Trophoblast cell (in vitro differentiated cells and primary cell): ENCODE measurements at places on chromosomes 16 and 17.

DNA sequence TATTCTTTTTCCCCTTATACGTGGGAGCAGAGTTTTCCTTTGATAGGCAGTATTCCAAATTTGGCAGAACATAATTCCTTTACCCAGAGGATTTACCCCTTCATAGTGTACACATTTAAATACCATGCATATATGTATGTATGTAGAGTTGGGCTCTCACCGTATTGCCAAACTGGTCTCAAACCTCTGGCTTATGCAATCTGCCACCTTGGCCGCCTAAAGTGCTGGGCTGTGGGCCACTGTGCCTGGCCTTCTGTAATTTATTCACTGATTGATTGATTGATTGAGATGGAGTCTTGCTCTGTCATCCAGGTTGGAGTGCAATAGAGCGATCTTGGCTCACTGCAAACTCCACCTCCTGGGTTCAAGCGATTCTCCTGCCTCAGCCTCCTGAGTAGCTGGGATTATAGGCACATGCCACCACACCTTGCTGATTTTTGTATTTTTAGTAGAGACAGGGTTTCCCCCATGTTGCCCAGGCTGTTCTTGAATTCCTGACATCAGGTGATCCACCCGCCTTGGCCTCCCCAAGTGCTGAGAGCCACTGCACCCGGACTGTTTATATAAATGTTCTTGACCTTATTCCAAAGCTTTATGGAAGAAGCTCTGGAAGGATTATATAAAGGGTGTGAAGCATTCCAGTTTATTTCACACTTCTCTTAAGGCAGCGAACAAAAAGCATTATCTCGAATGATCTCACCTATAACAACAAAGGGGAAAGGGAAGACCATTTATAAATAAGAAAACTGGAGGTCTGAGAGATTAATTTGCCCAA, 14.9 kb downstream of the GLG1 start:
- no peak for DNase-seq

DNA sequence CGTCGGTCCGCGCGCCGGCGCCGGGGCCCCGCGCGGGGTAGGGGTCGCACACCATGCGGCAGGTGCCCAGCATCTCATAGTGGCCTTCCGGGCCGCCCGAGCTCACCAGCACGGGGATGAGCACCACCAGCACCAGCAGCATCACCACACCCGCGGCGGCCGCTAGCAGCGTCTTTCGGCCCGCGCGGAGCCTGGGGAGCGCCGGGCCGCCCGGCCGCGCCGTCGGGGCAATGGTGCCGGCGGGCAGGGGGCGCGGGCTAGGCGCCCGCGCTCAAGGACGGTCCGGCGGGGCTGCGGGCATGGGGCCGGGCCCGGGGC, 237 bp downstream of the C1QL1 start:
- DNase-seq = no peak

GRCh38 chr17:72624226-72624625, 468.3 kb downstream of the SLC39A11 start:
- no peak for DNase-seq

DNA sequence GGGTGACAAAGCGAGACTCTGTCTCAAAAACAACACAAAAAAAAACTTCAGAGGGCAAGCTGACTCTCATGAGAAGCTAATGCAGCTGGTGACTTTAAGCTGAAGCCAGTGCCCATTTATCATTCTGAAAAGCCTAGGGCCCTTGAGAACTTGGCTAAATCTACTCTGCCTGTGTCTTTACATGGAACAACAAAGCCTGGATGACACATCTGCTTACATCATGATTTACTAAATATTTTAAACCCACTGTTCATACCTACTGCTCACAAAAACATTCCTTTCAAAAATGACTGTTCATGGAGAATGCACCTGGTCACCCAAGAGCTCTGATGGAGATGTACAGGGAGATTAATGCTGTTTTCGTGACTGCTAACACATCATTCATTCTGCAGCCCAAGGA, 6.1 kb upstream of the ALOX12 start:
- no peak for DNase-seq

DNA sequence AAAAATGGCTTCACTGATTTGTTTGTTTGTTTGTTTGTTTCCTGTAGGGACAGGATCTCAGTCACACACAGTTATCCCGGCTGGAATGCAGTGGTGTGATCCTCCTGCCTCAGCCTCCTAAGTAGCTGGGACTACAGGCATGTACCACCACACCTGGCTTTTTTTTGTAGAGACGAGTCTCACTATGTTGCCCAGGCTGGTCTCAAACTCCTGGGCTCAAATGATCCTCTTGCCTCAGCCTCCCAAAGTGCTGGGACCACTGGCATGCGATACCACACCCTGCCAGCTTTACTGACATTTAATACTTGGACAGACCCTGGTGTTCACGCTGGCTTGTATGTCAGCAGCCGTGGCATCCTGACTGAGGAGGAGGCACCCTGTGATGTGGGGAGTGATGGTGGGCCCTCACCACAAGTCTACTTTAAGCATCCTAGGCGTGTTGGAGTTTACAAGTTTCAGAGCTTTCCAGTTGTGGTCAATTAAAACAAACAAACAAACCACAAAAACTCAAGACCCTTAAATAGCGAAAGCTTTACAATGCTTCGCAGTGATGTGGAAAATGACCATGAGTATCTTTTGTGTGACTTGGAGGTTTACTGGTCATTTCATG, 5.1 kb downstream of the ABCA3 start:
- no peak for DNase-seq

GRCh38 chr17:64331366-64331765, 59.3 kb downstream of the PECAM1 start:
- DNase-seq = no peak

GRCh38 chr17:42386777-42387657, 1.2 kb downstream of the STAT3 start:
- DNase-seq = no peak

GRCh38 chr17:82684228-82684841, 14.2 kb downstream of the RAB40B start:
- no peak for DNase-seq

- DNase-seq = no peak
These were observed 3.6 kb downstream of the PRCD start for GRCh38 chr17:76543482-76543825.

GRCh38 chr16:87671715-87672270, 69.5 kb downstream of the JPH3 start:
- no peak for DNase-seq

DNA sequence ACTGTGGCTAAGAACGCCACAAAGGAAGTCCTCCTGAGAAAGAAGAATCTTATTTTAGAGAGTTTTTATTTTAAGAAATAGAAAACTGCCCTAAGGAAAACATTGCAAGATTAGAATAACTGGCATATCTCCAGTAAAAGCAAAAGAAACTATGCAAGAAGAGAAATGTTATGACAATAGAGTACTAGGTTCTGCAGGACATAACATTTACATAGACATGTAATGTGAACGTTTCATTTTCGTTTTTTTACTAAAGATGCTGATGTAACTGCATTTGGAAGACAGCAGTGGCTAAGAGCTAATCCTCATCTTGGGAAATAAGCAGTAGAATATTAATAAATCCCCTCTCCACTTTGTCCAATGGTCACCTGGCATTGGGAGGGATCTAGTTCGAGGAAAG, 7.8 kb upstream of the ASGR2 start:
- DNase-seq = no peak

DNA sequence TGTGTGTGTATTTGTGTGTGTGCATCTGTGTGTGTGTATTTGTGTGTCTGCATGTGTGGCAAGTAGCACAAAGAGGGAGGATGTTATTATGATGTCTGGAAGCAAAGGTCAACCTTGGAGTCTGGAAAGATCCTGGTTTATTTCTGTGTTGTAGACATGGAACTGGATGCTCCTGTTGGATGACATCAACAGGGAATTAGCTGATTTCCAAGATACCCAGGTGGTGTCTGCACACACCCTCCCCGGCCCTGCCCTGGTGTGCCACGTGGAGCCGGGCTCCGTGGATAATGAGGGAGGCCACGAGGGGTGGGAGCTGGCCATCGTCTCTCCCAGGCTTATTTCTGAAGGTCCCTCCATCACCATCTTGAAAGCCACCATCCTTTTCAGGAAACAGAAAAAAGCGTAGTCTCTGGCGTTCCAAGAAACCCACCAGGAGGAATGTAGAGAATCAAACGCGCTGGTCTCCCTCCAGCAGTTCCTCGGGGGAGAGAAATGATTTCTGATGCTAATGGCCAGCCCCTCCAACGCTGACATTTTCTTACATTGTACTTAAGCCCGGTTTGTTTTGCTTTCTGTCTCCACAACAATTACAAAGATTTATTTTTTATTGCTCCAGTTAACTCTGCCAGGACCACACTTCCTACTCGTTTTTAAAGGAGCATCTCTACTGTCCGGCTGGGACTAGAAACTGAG, 93.3 kb downstream of the FOXL1 start:
- no peak for DNase-seq

GRCh38 chr16:51056331-51056730, 94.7 kb downstream of the SALL1 start:
- no peak for DNase-seq

GRCh38 chr16:77647726-77648125, 74.6 kb upstream of the NUDT7 start:
- DNase-seq = no peak

DNA sequence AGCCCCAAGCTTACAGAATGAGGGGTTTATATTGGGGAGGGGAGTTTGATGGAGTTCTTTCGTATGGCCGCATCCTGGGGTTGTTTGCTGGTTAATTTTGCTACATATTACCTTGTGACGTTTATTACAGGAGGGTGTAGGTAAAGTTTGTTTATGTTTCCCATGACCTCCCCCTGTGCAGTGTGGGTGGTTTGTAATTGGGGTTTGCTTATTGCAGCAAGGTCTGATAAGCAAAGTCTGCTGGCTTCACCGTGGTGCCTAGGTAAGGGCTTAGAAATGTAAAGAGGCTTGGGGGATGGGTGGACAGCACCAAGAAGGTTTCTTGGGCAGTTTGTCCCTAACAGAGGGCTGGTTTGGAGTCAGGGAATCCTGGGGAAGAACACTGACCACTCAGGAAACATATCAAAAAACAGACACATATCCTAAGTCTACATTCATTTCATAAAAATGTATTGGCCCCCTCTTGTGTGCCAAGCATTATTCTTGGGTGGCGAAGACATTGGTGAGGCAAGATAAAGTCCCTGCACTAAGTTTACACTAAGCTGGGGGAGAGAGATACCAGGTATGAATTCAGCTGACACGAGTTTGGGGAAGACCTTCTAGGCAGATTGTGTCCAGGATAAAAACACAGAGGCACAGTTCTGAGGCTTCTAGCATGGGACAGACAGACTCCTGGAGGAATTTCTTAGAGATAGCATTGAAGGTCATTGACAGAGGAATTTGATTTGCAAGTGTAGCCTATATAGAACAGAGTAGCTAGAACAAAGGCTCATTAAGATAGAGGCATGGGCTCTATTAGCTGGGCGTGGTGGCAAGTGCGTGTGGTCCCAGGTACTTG, 9.5 kb downstream of the ZNF764 start:
- no peak for DNase-seq

DNA sequence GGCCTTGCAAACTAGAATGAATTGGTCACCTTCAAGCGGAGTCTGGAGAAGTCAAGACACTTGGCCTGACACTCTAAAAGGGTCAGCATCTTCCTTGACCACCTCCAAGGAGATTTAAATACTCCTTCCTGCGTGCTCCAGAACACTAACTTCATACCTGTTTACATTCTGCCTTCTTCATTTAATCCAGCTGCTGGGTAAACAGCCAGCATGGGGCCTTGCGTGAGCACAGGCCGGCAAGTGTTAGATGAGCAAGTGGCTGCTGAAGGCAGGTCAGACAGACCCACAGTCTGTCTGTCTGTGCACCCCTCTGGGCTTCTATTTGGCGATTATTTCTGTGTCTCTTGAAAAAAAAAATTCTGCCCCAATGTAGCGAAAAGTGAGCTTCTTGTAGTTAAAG, 153.8 kb downstream of the MSI2 start:
- DNase-seq = no peak

DNA sequence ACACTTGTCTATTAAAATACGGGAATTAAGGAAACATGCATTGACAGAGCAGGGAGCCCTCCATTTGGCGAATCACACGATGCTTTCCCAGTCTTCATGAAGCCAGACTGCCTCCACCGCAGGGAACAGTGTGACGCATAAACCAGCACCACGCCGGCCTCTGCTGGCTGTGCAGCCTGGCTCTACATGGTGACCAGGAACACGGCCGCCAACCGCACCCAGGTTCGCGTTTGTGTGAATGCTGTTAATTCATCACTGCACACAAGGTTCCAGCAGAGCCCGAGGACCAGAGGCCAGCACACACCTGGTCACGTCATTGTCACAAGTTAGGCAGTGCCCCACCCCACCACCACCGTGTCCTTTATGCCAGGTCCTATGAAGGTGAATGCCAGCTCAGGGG, 26.7 kb downstream of the TMEM204 start:
- no peak for DNase-seq

GRCh38 chr16:83335076-83335475, 472.7 kb upstream of the HSBP1 start:
- DNase-seq = no peak
